AG04449 (cell line): ENCODE measurements at places on chromosomes 12 and 14.

DNA sequence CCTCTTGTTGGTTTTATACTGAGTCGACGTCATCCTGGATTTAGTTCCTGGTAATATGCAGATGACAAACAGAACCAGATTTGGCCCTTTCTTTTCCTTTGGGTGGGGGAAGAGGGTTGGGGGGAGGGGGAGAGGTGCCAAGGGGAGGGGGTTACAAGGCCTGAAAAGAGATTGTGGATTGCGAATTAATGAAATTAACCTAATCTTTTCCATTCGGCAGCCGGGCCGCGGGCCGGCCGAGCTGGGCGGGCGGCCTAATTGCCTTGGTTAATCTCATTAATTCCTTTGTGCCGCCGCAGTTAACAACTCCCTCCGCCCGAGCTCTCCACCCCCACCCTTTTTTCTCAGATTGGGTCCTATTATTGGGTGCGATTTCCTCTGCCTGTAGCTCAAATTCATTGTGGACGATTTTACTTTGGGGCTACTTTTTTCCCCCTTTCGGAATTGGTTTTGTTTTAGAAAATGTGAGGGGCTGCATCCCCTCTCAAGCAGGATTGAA is 387 bp upstream of the GSC start:
- no peak for DNase-seq

GRCh38 chr12:21339921-21340320 is 5.2 kb upstream of the SLCO1A2 start:
- no peak for DNase-seq

DNA sequence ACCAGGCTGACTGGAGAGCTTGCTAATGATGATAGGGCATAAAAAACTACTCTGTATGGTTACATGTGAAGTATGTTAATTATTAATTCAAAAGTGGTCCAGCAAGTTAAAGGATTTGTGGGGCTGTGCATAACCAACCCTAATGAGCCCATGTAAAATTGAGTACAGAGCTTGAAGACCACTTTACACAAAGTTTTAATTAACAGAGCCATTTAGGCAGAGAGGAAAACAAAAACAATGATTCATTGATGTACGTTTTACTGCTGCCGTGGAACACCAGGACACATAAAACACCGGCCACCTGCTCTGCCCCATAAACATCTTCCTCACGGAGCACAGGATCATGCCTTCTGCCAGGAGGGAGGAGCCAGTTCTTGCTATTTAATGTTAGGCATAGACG is 83.5 kb downstream of the RIMBP2 start:
- DNase-seq = no peak

- DNase-seq = no peak
These were observed 4.3 kb downstream of the KRR1 start for GRCh38 chr12:75507086-75507485.

DNA sequence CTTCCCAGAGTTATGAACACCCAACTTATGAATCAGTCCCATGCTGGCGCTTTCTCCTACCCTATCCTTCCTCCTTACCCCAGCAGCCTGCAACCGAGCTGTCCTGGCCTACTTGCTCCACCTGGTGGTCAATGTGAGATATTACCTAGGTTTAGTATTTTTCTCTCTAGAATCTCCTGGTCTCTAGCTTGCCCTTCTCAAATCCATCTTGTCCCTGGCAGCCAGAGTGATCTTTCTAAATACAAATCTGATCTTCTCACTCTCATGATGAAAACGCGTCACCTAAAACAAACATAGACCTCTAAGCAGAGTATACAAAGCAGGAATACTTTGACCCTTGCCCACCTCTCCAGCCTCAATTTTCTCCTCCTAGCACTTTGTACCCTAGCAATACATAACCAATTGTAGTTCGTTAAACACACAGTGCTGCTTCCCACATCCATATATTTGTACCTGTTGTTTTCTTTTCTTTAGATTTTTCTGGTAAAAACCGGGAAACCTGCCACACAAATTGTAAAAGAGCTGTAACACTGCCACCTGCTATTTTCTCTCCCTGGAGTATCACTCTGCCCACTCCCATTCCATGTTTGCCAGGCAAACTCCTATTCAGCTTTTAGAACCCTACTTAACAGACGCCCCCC is 20.0 kb upstream of the TCP11L2 start:
- DNase-seq = no peak

GRCh38 chr14:20866963-20867362 is 24.2 kb upstream of the RNASE3 start:
- no peak for DNase-seq
